Activated naive CD8-positive, alpha-beta T cell treated with anti-CD3 and anti-CD28 coated beads, Interleukin-2, amount 50 U/mL, for 24 hours (primary cell): ENCODE measurements at places on chromosomes 3 and 15.

GRCh38 chr3:172708921-172709773, 1.7 kb downstream of the NCEH1 start:
- H3K4me1 ChIP-seq: peaks cover 25% of the 10 kb centered on the region
- no peaks in the 10 kb centered on the region for H3K36me3 ChIP-seq
- H3K4me3 ChIP-seq: no peak overlapping the region
- no peak for DNase-seq
- no peaks in the 10 kb centered on the region for H3K27me3 ChIP-seq
- H3K27ac ChIP-seq: no peak overlapping the region

DNA sequence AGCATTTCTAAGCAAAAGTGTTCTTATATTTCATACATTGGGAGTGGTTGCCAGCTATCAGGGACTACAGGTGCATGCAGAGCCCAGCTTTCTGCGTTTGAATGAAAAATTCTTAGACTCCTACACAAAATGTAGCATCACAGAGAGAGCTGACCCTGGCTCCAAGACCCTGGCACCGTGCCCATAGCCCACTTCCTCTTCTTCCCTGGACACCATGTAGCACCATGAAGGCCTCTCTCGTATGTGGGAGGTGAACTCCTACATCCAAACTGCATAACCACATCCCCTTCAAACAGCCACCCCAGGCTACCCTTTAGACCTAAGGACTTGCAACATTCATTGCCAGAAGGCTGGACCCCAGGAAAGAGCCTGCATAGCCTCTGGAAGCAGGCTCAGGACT, 35.8 kb upstream of the ATOSA start:
- H3K4me3 ChIP-seq: no peak overlapping the region
- no peaks in the 10 kb centered on the region for H3K36me3 ChIP-seq
- H3K27ac ChIP-seq: no peak overlapping the region

- H3K4me1 ChIP-seq: peaks cover 42% of the 10 kb centered on the region
- H3K27ac ChIP-seq: no peak overlapping the region
- no peaks in the 10 kb centered on the region for H3K36me3 ChIP-seq
- H3K27me3 ChIP-seq: peaks cover 3% of the 10 kb centered on the region
- H3K4me3 ChIP-seq: no peak overlapping the region
Observed at GRCh38 chr15:33198541-33198940, 4.0 kb upstream of the FMN1 start.

GRCh38 chr3:20246662-20247061, 60.7 kb upstream of the SGO1 start:
- no peak overlapping the region for H3K27ac ChIP-seq
- peaks cover 1% of the 10 kb centered on the region for H3K36me3 ChIP-seq
- H3K4me1 ChIP-seq: no peaks in the 10 kb centered on the region
- peaks cover 2% of the 10 kb centered on the region for H3K27me3 ChIP-seq
- no peak for DNase-seq
